ENCODE measurements at places on chromosomes 4 and X.

GRCh38 chr4:129968778-129969177 is 872.8 kb downstream of the C4orf33 start:
- DNase-seq, result no peak

DNA sequence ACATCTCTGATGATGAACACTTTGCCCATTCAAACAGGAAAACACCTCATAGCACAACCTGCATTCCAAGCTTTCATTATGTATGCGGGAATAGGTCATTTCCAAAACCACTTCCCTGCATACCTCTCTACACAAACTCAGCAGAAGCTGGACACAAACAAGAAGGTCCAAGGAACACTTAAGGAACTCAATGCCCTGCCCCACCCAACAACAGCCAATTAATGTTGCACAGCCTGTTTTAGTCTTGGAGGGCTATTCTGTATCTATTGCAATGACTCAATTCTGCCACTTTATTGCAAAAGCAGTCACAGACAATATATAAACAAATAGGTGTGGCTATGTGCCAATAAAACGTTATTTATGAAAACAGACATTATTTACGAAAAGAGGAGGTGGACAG is 16.7 kb downstream of the OPHN1 start:
- DNase-seq, result peak; percentile 29

GRCh38 chrX:40085714-40086113 is 12.0 kb downstream of the BCOR start:
- DNase-seq, result no peak

- DNase-seq, result peak; percentile 66
These were observed 155.2 kb upstream of the GALNT7 start for GRCh38 chr4:173013232-173013930.

GRCh38 chr4:38818441-38818976 is 13.9 kb upstream of the TLR1 start:
- DNase-seq, result no peak

GRCh38 chr4:84796394-84796793 is 170.1 kb downstream of the WDFY3 start:
- peak; percentile 17 for DNase-seq

DNA sequence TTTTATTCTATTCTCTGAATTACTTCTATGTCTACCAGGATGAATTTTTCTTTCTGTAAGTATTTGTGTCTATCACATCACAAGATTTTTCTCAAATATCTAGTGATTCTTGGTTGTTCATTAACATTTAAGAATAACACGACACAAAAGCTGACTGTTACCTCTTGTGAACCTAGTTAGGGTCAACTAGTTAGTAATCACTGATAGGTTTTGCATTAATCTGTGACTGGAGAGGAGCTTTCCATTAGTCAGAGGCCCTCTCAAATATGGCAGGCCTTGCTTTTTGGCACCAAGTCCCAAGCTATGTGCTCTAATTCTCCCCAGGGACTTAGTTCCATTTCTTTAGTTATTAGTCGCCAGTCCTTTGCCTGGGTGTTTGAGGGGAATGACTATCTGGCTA is 259.2 kb downstream of the CFAP299 start:
- DNase-seq, result no peak

DNA sequence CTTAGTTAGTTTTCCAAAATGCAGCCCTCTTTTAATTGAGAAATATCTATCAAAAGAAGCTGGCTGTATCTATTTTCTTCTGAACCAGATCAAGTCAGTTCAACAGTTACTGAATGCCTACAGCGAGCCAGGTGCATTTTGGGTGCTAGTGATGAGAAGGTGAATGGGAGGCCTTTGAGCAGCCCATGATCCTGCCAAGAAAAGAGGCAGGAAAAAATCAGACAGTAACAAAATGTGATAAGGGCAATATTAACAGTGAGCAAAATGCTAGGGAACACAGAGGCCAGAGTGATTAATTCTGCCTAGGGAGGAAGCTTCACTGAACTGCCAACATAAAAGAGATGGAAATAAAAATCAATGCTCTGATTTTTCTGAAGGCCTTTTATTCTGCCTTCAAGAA is 248.5 kb downstream of the SNCA start:
- DNase-seq, result no peak

DNA sequence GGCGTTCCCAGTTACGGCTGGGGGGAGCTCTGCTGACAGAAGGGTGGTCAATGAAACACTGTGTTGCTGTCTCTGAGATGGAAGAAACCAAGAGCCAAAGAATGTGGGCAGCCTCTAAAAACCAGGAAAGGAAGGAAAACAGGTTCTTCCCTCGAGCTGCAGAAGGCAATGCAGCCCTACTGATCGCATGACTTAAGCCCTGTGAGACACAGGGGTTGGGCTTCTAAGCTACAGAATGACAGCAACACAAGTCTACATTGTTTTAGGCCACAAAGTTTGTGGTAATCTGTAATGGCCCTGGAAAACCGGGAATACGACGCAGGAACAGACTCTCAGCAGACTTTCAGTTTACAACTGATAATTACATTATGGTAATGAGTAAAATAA is 38.2 kb upstream of the MTNR1A start:
- DNase-seq, result no peak

GRCh38 chr4:52959541-52959940 is 97.4 kb downstream of the RASL11B start:
- DNase-seq, result peak; percentile 33

- DNase-seq, result no peak
These were observed 2.8 kb upstream of the ZNF718 start for GRCh38 chr4:121408-122084.

DNA sequence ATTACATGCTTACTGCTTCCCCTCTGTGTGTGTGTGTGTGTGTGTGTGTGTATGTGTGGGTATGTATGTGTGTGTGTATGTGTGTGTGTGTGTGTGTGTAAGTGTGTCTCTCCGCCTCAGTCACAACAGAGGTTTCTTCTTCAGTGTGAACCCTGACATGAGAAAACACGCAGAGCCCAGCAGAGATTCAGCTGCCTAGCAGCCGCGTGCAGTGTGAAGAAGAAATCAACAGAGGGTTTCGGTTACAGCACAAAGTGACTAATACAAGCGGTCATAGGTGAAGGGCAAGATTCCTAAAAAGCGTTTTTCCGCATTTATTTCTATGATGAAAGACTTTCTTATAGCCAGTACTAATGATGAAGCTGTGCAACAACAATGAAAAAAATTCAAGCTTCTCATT is 55.3 kb upstream of the ZFP42 start:
- DNase-seq, result no peak

- no peak for DNase-seq
These were observed 121.9 kb downstream of the DKK2 start for GRCh38 chr4:106914223-106914622.

- no peak for DNase-seq
These were observed 28.4 kb upstream of the WFS1 start for GRCh38 chr4:6241062-6241845.

DNA sequence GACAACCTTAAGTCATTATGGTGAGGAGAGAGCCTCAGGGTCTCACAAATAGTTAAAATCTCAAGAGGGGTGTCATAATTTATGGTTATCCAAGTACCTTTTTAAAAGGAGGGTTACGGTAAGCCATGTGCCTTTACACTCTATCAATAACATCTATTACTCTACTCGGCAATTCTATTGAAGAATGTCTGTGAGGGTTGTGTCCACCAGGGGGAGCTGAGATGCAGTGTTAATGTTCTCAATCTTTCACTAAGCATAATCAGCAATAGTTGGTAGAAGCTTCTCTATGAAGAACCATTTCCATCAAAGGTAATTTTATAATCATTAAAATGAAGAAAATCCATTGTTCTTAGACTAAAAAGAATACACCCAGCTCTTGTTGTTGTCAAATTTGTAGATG is 457.4 kb downstream of the CENPC start:
- peak; percentile 5 for DNase-seq

DNA sequence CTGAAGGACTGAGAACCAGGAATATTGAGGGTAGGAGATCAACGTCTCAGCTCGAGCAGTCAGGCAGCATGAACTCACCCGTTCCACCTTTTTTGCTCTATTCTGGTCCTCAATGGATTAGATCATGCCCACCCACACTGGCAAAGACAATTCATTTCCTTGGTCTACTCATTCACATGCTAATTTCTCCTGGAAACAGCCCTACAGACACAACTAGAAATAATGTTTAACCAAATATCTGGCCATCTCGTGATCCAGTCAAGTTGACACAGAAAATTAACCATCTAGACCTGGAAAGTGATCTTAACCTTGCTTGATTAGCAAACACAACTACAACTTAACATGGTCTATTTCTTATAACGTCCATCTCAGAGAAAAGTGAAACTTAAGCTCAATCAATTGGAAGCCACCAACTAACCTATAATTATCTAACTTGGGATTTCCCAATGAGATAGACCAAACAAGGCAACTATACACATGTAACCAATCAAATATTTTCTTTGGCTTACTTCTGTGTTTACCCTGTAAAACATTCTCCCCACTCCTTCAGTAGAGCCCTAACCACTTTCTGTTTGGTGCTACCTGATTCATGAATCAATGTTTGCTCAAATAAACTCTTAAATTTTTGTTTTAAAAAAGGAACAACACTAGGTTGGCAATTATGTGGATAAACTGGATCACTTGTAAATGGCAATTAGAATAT is 69.7 kb upstream of the MAMLD1 start:
- DNase-seq, result no peak

DNA sequence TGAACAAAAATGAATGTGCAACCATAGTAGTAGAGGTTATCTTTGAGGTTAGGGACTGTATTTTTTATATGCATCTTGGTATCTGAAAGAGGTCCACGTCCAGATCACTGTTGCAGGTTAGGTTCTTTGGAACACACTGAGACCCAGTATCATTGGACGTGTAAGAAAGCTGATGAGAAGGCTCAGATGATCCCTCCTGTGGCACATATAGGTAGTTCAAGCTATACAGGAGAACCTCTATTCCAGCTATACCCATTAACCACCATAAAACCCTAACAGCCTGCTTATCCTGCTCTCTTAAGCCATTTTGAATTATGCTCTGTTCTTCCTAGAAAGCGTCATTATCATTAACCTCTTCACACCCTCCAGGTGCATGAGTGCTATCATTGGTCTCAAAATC is 930.7 kb upstream of the HS3ST1 start:
- no peak for DNase-seq

DNA sequence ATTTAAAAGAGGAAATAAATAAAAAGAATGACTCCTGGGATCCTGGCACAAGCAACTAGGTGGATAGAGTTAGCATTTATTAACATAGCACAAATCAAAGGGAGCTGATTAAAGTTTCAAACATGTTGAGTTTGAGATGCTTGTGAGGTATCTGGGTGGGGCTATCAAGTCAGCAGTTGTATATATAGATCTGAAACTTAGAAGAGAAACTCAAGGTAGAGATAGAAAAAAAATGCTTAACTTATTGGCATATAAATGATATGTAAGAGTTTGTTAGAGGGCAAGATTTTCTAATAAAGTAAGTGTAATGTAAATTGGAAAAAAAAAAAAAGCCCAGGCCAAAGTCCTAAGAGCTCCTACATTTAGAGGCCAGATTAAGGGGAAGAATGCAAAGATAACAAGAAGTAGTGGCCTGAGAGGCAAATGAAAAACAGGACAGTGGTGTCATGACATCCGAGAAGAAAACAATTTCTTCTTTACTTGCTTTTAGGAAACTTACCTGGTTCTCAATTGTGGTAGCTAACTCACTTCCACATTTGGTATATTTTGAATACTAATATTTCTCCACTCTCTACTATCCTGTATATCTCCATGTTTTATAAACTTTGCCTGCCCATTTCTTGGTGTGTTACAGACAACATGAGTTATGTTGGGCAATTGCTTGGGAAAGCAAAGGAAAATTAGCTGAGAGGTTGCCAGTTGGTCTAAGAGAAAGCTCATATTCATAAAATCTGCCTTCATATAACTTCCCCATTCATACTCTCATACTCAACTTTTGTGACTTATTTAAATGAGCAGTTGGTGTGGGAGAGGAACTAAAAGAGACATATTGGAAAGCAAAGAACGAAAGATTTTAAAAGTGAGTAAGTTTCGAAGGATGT is 169.2 kb downstream of the PARM1 start:
- no peak for DNase-seq

DNA sequence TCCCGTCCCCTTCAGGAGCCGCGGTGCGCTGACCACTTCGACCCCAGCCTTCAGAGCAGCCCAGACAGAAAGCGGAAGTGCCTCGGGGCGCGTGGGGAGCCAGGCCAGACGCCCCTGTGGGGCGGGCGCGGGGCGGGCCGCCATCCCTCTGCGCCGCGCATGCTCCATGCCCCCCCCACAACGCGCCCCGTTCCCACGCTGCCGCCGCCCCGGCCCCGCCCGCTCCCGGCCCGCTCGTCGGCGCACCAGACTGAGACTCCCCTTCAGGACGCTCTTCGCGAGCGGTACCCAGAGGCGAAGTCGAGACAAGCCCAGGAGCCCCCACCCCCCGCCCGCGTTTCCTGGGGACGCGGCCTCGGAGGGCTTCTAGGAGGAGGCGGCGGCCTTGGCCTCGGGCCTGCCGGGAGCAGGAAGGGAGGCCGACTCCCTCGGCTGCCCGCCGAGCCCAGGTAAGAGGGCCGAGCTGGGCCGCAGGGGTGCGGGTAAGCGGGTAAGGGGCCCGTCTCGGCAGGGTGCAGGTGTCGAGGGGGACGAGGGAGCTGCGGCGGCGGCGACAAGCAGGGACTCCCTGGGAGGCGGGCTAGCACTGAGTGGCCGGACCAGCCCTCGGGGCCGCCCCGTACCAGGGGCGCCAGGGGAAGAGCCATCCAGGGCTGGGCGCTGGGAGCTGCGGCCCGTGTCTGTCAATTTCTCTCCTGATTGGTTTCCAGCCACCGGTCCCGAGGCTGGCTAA is at the start of gene ZFP92:
Gene ZFP92 (plus strand): TSS at position 218 of the 733 bp plus-strand sequence. CDS start 6,851 bp downstream, outside the sequence.
- no peak for DNase-seq

- peak; percentile 4 for DNase-seq
These were observed 612.2 kb downstream of the IQCM start for GRCh38 chr4:149203256-149204001.

DNA sequence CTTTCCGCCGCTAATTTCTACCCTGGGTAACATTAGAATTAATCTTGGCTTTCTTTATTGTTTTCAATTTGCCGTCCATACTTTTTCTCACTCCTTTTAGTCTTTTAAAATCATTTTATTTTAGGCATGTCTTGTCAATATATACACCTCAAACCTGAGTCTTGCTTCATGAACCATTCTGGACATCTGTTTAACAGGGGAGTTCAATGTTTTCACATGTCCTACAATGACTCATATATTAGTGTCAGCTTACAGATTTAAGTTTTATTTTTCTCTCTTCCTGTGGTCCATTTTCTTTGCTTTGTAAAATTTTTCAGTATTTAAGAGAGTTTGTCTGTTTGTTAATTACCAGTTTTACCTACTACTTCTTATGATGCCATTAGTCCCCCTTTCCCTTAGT is 89.5 kb downstream of the LCORL start:
- DNase-seq, result no peak

GRCh38 chrX:101360390-101360789 is 11.8 kb upstream of the TIMM8A start:
- DNase-seq, result no peak

- DNase-seq, result peak; percentile 78
These were observed 49.9 kb upstream of the SCRG1 start for GRCh38 chr4:173448608-173449379.

DNA sequence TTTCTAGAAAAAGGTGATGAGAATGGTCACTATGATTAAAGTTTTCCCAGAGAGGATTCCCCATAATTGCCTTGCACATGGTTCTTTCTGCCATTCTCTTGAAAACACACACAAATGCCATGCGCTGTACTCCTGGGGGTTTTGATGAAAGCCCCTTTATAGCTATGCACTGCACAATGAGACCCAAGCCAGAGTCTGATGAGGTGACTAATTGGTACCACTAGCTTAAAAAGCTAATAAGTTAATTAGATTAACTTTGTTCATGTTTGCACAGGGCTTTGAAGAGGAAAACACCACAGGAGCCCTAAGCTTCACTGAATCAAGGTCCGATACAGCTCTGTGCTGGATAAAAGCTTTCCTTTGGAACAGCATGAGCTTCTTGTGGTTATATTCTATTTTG is 132.2 kb downstream of the NKX6-1 start:
- DNase-seq, result no peak

Data from astrocyte of the spinal cord (primary cell).